Skeletal muscle cell (primary cell): ENCODE measurements at places on chromosomes 6 and 20.

- no peak for DNase-seq
These were observed 23.3 kb upstream of the SNRNP48 start for GRCh38 chr6:7566617-7567173.

- DNase-seq, result no peak
These were observed 278 bp downstream of the UST start for GRCh38 chr6:148747145-148747470.

GRCh38 chr20:9119776-9120175 is 50.9 kb downstream of the PLCB4 start:
- DNase-seq, result no peak

DNA sequence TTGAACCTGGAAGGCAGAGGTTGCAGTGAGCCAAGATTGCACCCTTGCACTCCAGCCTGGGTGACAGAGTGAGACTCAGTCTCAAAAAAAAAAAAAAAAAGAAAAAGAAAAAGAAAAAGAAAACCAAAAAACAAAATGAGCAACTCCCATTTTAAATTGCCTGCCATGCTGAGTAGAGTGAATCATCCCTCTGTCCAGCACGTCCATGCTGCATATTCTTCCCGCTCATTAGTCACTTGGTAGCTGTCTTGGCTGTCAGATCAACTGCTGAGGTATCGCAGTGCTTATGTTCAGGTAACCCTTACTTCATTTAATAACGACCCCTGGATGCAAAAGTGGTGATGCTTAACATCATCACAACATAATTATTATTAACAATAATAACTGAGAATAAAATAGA is 72.6 kb upstream of the RNF24 start:
- DNase-seq, result no peak

DNA sequence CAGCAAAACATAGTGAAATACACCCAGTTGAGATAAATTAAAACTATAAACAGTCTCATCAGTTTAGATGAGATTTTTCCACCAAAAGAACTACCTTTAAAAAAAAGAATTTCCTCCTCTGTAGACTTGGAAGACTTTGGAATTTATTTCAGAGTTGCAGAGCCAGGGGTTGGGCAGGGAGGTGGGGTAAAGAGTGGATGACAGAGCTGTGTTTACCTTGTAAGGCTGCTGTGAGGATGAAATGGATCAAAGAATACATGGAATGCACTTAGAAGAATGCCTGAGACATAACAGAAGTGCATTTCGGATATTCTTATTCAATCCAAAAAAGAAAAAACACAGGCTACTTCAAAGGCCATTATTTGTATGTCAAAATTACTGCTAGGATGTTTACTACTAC is 6.4 kb upstream of the LY86 start:
- no peak for DNase-seq

GRCh38 chr6:579339-579738 is 77.6 kb downstream of the HUS1B start:
- peak; percentile 4 for DNase-seq

- no peak for DNase-seq
These were observed 201.0 kb upstream of the ZNF217 start for GRCh38 chr20:53794529-53795115.

GRCh38 chr20:50034567-50035180 is 51.9 kb downstream of the SNAI1 start:
- no peak for DNase-seq

- no peak for DNase-seq
These were observed 2.4 kb upstream of the SYCP2L start for GRCh38 chr6:10884245-10884972.

DNA sequence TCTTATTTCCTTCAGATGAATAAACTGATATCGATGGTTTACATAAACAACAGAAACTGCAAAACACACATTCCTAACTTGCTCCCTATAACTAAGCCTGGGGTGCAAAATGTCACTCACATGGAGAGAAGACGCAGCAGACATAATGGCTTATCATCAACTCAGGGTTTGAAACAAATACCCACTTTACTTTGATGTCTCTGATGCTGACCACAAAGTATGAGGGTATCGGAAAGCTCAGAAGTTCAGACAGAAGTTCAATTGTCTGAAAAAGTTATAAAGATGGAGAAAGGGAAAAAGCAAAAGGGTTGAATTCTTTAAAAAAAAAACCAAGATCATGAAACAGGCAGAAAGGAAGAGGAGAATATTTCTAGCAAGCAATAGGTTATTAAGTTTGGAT is 102.7 kb downstream of the FOXC1 start:
- DNase-seq, result no peak

- DNase-seq, result no peak
These were observed 16.4 kb upstream of the NT5DC1 start for GRCh38 chr6:116084284-116084683.

GRCh38 chr6:26598267-26598666 is 1.5 kb downstream of the ABT1 start:
- DNase-seq, result no peak

DNA sequence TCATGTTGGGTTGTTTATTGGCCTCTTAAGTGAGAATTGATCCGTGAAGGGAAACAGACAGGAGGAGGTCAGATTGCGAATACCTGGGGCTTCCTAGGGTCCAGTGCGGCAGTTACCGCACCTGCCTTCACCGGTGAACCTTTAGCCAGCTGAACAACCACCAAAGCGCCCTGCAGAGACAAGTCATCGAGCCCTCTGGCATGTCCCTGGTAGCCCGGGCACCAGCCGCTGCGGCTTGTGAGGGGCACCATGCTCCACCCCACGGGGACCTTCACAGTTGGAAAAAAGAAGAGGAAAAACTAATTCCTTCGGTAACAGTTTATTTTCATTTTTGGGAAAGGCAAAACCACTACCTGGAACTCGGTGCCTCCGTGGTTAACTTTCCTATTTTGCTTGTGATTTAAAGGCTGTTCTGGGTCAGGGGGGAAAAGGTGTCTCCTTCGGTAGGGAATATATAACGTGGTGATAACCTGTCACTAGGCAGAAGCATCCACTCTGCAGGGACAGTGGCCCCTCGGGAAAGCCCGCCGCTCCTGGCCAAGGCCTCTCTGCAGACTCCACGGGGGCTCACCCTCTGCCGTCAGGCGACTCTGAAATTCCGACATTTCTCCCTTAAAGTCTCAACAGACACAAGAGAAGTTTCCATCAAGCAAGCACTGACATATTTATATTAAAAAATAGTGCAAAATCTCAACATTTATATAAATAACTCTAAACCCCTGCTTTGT is 30.7 kb upstream of the ZBP1 start:
- no peak for DNase-seq

GRCh38 chr6:125787791-125788190 is 3.0 kb upstream of the NCOA7 start:
- no peak for DNase-seq

- DNase-seq, result no peak
These were observed 100.1 kb downstream of the SLC23A2 start for GRCh38 chr20:4901031-4901818.

DNA sequence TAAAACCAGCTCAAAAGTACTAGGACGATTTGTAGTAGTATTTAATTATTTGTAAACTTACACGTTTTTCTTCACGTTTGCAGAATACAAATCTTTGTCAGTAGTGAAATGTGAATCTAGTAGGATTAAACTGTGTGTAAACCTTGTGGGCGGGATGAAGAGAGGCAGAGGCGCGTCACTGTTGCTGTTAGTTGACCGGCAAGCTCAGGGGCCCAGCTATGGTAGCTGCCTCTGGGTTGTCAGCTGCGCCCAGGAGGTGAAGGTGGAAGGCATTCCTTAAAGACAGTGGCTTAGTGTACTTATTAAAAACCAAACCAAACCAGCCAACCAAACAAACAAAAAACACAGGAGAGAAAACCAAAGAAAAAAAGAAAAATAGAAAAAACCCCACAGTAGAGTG is 69.6 kb downstream of the IGF2R start:
- DNase-seq, result no peak
